ENCODE measurements at places on chromosomes 11 and 22.

DNA sequence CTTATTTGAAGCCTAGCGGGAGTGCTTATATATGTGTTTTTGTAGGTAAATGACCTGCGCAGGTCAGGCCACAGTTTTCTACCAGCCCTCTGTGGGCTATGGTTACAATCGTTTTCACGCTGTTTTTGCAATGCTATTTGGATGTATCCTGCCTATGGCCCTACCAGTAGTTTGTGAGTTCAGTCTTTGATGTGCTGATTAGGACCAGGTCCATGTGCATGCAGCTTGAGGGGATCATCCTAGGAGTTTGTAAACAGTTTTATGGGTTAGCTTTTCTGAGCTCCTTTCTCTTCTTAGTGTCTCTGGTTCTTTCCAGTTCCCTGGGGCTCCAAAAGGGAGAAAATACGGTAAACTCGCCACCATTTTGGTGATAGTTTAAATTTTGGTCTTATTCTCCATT, 142.5 kb downstream of the LDLRAD3 start:
- no peak for DNase-seq

- no peak for DNase-seq
These were observed 119.8 kb downstream of the KCNQ1OT1 start for GRCh38 chr11:2580061-2580421.

DNA sequence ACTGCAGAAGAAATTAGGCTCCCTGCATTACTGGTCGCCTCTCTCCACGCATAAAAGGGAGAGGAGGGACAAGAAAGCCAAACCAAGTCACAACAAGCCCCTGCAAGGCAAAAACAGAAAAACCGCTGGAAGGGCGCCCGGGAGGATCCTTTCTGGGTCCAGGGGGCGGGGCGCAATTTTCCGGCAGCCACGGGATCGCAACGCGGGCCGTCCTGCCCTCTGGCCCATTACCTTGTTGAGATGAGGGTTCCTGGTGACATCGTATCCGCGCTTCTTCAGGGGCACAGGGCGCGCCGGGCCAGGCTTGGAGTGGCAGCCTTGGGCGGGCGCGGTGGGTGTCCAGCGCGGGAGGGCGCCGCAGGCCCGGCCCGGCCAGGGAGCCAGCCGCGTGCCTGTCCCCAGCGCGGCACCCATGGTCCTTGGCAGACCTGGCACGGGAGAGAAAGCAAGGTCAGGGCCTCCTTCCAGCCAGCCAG, 847 bp downstream of the ME3 start:
- peak; percentile 75 for DNase-seq

DNA sequence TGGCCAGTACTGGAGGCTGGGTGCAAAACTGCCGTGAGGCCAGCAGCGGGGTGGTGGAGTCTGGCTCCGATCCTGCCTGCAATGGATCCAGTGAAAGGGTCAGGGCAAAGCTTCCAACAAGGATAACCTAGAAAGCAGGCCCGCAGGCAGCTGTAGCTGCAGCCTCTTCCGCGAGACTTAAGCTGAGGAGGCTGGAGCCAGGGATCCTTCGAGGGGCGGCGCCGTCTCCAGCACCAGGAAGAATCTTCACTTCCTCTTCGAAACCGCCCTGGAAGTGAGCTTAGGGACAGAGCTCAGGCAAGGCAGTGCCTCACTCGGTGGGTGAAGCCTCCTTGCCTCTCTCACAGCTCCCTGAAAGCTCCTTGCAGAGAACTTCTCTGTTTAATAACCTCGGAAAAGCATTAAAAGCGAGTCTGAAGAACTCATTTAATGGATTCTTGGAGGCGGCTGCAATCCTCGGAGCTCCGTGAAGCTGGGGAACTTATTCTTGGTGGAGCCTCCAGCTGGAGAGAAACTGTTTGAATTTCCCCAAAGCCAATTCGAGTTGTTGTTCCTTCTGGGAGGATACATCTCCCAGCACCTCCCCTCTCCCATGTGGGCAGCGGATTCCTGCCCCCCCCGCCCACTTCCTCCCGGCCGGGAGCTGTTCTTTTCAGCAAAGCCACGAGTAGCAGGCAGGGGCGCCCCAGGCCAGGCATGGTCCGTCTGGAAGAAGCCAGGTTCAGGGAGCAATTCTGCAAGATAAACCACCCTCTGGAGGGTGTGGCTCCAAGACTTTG, 169.9 kb downstream of the CTTN start:
- peak; percentile 92 for DNase-seq

DNA sequence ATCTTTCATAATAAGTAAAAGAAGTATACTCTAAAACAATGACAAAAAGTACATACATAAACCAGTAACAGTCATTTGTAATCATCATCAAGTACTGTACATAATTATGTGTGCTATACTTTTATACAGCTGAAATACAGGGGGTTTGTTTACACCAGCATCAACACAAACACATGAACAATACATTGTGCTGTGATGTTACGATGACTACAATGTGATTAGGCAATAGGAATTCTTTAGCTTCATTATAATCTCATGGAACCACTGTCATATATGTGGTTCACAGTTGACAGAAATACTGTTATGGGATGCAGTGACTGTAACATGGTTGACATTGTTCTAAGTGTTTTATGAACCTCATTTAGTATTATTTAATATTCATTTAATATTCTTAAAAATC, 914.4 kb upstream of the TENM4 start:
- no peak for DNase-seq

DNA sequence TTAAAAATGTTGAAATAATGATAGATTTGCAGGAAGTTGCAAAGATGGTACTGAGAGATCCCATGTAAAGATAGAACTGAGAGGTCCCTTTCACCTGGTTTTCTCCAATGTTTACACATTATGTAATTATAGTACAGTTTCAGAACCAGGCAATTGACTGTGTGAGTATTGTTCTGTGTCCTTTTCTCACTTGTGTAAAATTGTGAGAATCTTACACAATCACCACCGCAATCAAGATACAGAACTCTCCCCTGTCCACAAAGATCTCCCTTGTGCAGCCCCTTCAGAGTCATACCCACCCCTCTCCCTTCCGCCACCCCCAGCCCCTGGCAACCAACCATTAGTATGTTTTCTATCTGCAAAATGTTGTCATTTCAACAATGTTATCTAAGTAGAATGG, 119.8 kb upstream of the NAV2 start:
- DNase-seq: no peak

GRCh38 chr22:32615874-32616564, 141.4 kb downstream of the FBXO7 start:
- DNase-seq: no peak

- DNase-seq: no peak
These were observed 13.4 kb downstream of the CD5 start for GRCh38 chr11:61115498-61116224.

- DNase-seq: peak; percentile 27
These were observed 27.1 kb upstream of the TMA7B start for GRCh38 chr22:39932918-39933649.

DNA sequence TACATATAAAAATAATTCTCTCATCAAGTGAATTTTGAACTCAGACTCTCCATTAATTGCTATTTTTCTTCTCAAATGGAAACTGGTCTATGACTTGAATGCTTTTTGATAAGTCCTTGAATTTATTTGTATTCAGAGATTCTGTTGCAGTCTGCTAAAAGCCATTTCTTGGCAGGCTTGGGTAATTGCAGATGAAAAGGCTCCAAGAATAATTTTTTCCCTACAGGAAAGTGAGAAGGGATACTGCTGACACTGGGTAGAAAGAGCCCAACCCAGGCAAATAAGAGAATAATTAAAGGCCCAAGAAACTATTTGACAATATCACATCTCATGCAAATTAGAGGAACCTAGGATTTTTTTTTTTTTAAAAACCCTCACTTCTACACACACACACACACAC, 246.5 kb upstream of the DDI1 start:
- no peak for DNase-seq

GRCh38 chr22:17098379-17098819, 13.6 kb downstream of the IL17RA start:
- no peak for DNase-seq

DNA sequence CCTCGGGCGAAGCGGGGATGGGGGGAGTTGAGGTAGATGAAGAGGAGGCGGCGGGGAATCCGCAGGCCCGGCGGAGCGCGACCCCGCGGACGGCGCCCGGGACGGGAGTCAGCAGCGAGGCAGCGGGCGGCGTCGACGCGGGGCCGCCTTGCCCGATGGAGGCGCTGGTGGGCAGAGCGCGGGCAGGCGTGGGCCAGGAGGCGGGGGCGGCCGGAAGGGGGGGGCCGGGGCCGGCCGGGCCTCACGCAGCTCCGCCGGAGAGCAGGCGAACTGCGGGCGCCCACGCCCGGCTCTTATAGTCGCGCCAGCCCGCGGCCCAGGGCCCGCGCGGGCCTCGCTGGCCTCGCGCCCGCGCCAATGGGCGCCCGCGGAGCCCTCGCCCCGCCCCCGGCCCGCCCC, at the start of gene IGF2:
TSS of gene IGF2 (minus strand) at position 267 of the 399 bp plus-strand sequence. CDS start 3,866 bp downstream, outside the sequence.
- no peak for DNase-seq

- no peak for DNase-seq
These were observed 384.1 kb downstream of the LARGE1 start for GRCh38 chr22:33535937-33536875.

- no peak for DNase-seq
These were observed 5.3 kb downstream of the BDNF start for GRCh38 chr11:27694992-27695391.

- peak; percentile 10 for DNase-seq
These were observed 756 bp downstream of the CLNS1A start for GRCh38 chr11:77636731-77637344.

- DNase-seq: no peak
These were observed 2.5 kb downstream of the MRGPRG start for GRCh38 chr11:3216027-3216525.

DNA sequence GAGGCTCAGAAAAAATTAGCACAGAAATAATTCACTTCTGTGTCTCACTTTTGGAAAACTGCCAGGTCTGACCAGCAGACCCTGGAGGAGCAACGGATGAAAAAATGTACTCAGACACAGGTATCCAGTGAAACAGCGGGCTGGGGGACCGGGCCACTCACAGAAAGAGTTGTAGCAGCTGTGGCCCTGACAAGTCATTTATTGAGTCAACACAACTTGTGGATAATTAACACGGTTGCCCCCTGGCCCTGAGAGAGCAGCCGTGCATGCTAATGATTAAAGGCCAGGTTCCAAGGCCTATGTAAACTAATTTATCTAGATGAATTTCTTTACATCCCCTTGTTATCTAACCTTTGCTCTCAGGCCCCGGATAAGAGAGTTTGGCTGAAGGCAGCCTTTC, 131.3 kb downstream of the AASDHPPT start:
- no peak for DNase-seq

DNA sequence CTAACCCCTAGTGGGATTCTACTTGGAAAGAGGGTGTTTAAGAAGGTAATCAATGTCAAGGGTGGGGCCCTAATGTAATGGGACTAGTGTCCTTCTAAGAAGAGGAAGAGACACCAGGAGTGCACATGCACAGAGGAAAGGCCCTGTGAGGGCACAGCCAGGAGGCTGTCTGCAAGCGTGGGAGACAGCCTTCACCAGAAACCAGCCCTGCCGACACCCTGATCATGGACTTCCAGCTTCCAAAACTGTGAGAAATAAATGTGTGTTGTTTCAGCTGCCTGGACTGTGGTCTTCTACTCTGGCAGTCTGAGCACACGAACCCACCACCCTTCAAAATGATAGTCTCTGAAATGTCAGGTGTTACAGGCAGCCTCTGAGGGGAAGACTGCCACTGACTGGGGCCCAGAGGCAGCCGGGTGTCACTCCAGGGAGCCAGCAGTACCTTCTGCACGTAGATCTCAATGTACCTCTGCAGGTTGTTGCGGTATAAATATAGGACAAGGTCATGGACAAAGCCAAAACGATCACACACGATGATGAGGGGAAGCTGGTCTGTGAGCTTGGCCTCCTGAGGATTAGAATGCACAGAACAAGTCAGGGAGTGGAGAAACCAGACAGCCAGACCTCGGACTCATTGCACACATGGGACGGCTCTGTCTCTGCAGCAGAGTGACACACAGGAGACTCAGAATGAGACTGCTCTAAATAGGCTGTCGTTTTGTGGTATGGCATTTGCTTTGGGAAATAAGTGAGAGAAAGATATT, 43.9 kb upstream of the SLC25A1 start:
- DNase-seq: no peak

- DNase-seq: no peak
These were observed 133.0 kb downstream of the BRD1 start for GRCh38 chr22:49694462-49695260.

GRCh38 chr11:14969901-14970323, 2.2 kb downstream of the CALCA start:
- peak; percentile 22 for DNase-seq

GRCh38 chr22:45451972-45452371, 38.5 kb downstream of the RIBC2 start:
- no peak for DNase-seq

DNA sequence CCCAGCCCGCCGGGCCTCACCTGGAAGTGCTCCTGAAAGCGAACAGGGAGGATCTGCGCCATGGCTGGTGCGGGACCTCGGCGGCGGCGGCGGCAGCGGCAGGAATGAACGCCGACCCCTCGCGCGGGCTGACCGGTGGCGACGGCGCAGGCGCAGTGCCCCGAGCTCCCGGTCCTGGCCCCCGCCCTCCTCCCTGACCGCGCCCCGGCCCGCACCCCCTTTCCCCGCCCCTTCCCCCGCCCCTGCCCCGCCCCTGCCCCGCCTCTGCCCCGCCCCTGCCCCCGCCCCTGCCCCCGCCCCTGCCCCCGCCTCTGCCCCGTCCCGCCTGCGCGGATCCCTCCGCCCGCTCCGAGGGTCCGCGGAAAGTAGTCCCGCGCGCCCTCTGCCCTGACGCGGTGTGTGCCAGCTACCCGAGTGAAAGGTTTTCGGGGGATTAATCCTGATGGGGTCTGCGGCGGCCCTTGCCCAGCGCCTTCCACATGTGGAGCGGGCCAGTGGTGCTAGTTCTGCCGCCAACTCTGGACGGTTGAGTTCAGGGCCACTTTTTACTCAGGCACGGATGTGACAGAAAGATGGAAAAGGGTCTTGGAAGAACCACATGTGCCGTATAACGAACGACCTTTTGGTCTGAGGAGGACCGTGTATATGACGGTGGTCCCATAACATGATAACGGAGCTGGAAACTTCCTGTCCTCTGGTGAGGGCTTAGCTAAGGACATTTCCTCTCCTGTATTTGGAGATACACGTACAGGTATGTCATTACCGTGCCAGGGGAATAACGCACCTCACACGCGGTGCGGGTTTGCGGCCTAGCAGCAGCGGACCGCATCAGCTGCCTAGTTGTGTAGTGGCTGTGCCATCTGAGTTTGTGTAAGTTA, at the start of gene CLTCL1:
TSS of gene CLTCL1 (minus strand) at position 140 of the 878 bp plus-strand sequence. CDS start at position 62, 78 bp downstream.
- peak; percentile 100 for DNase-seq

DNA sequence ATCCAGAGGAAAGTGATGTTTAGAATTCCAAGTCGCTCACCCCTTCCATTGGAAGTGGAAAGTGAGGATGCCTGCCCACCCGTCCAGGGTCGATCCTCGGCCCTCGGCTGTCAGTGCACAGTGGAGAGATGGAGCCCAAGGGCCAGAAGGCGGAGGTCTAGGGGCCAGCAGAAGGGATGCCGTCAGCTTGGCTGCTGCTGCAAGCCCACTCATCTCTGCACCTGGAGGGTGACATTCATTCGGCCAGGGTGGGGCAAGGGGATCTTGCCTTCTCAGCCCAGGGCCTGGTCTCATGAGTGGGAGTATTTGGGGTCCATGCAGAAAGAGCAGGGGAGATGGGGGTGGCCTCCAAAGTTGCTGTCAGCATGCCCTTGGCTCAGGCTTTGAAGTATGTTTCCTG, 30.7 kb downstream of the LINC01488 start:
- DNase-seq: no peak

GRCh38 chr11:15055620-15056356, 17.6 kb upstream of the CALCB start:
- DNase-seq: no peak

Measured in GM03348 (cell line).